Stimulated activated CD8-positive, alpha-beta memory T cell treated with anti-CD3 and anti-CD28 coated beads, Interleukin-4, amount 100 ng/mL, for 1 hour (primary cell): ENCODE measurements at places on chromosomes 6 and 20.
A peak's percentile ranks its signal among the peaks of the same experiment; 100 is the strongest.

- DNase-seq, result no peak
Observed at GRCh38 chr6:116616737-116617053, 416 bp downstream of the RSPH4A start.

DNA sequence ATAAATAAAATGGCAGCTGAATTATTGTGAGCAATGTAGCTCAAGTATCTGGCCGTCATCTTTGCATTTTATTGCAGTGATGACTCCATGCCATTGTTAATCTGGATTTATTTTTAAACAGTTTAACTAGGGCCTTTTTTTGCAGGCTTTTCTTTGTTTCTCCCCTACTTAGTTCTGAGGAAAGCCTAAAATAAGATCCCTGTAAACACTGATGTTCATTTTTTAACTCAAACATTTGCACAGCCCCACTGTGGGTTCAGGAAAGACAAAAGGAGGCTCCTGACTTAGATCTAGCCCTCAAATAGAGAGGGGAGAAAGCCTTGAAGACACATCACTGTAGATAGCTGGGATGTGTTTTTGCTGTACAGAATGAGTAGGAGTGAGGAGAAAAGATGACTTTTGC, 69.2 kb downstream of the PLEKHG1 start:
- no peak for DNase-seq

DNA sequence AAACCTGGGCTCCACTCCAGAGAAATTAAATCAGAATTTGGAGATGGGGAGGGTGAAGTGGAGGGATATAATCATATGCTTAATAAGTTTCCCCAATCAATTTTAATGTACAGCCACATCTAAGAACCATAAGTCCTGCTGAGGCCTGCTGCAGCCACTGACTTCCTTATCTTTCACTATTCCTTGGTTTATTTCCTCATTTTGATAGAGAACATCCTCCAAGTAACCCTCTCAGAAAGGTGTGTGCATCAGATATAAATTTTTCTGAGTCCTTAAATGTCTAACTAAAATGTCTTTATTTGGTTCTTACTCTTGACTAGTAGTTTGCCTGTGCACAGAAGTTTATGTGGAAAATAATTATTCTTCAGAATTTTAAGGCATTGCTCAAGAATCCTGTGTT, 23.7 kb upstream of the SIRT5 start:
- DNase-seq, result no peak

GRCh38 chr6:168105813-168106632, 27.0 kb upstream of the FRMD1 start:
- DNase-seq, result no peak

- no peak for DNase-seq
Observed at GRCh38 chr20:45100563-45101245, at the start of gene KCNS1. Gene KCNS1, minus strand, starts transcription at chr20:45101127. Its CDS starts 1,891 bp downstream, at chr20:45099236.

- no peak for DNase-seq
Observed at GRCh38 chr6:93779086-93779841, 359.9 kb upstream of the EPHA7 start.

GRCh38 chr6:26223650-26224546, 136.7 kb downstream of the HFE start:
- DNase-seq, result no peak

GRCh38 chr6:123945386-123945785, 141.7 kb downstream of the NKAIN2 start:
- no peak for DNase-seq

- DNase-seq, result no peak
Observed at GRCh38 chr20:50845566-50846215, 50.8 kb downstream of the BCAS4 start.

DNA sequence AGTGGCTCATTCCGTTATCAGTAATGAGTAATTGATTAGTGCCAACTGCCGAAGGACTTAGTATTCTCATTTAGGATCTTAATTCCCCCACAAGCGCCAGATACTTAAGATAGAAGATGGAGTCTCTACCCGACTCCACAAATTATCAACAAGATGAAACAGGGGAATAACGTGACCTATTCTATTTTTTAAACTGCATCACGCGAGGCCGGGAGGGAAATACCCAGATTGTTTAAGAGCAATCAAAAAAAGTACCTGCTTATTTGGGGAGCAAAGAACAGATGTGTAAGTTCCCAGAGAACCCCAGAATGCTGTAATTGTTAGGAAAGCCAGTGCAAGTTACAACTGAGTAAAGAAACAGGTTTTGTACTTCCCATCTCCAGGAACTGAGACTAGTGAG, 1.1 kb upstream of the MAP3K5 start:
- DNase-seq, result no peak

- no peak for DNase-seq
Observed at GRCh38 chr20:40683894-40684268, 5.2 kb downstream of the MAFB start.

GRCh38 chr6:125314009-125314581, 12.3 kb upstream of the HDDC2 start:
- no peak for DNase-seq

DNA sequence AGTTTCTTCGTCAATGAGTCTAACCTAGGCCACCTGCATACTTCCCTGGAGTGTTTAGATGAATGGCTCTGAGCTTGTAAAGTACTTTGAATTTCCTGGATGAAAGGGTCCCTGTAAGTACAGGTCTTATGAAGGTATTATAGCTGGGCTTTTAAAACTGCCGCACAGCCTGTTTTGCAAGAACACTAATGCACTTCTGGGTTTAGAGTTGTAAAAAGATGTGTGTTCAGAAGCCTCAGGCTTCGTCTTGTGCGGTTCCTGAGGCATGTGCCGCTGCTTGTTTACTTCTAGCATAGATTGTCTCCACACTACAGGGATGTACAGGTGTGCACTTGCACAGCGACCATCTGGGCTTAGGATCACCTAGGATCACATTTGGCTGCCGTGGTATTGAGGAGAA, 324.5 kb downstream of the SOX4 start:
- no peak for DNase-seq

DNA sequence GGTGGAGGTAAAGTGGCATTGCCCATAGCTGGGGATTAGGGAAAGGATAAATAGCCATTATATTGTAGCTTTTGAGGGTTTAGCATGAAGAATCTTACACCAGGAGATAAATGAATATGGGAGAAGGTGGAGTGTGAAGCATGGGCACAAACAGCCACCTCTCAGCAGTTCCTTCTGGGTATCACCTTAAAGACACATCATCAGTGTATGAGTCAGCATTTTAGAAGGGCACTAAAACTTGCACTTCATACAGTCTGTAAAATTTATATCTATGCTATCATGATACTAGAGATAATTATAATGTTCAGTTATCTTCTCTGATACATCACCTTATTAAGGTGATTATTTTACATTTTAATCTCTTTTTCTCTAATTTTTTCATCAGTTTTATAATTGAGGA, 25.3 kb downstream of the SLC35A1 start:
- no peak for DNase-seq

GRCh38 chr6:19945843-19946358, 108.7 kb downstream of the ID4 start:
- DNase-seq, result no peak

- no peak for DNase-seq
Observed at GRCh38 chr20:3686867-3687321, 5.1 kb upstream of the ADAM33 start.

DNA sequence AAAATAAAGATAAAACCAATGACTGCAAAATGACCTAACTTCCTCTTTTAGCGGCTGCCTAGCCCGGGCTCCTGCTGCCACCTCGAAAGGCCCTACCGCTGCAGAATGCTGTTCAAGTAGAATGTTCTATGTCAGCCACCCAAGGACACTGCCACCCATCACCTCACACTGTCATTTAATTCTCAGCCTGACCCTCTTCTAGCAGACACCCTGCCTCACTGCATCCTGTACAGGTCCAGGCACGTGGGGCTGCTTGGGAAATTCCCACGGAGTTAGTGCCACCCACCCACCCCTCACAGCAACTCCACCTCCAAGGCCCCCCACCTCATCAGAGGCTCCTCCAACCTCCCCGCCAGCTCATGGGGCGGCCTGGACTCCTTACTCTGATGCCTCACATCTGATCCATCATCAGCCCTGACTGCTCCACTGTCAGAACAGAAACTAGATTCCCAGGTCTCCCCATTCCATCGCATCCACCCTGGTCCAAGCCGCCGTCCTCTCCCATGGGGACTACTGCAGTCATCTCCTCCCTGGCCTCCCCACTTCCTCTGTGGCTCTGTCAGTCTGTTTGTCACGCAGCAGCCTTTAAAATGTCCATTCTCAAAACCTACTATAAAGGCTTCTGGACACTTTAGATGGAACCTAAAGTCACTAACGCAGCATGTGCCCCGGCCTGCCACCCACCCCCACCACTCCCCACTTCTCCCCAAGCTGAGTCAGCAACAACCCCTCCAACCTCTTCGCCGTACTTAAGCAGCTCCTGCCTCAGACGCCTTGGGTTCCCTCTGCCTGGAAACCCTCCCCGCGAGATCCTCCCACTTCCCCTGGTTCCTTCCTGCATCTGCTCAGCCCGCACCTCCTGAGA, 17.0 kb downstream of the NFATC2 start:
- DNase-seq, result peak; percentile 24

DNA sequence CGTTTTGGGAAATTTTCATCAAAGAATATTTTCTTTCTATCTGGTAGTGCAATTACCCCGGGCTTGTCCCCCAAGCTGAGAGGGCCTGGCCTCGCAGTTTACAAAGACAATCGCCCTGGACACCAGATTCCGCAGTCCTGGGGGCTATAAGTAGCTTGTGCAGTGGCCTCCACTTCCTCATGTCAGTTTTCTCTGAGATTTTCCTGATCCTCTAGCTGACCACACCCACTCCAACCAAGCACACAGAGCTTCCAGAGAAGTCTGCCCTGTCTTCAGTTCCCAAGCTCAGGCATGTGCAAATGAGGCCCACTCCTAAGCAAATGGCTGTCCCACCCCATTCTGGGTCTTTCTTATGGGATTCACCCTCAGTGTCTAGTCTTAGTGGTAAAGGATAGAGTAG, 245.3 kb downstream of the MAFB start:
- no peak for DNase-seq

GRCh38 chr6:145241721-145242120, 493.6 kb downstream of the EPM2A start:
- no peak for DNase-seq

DNA sequence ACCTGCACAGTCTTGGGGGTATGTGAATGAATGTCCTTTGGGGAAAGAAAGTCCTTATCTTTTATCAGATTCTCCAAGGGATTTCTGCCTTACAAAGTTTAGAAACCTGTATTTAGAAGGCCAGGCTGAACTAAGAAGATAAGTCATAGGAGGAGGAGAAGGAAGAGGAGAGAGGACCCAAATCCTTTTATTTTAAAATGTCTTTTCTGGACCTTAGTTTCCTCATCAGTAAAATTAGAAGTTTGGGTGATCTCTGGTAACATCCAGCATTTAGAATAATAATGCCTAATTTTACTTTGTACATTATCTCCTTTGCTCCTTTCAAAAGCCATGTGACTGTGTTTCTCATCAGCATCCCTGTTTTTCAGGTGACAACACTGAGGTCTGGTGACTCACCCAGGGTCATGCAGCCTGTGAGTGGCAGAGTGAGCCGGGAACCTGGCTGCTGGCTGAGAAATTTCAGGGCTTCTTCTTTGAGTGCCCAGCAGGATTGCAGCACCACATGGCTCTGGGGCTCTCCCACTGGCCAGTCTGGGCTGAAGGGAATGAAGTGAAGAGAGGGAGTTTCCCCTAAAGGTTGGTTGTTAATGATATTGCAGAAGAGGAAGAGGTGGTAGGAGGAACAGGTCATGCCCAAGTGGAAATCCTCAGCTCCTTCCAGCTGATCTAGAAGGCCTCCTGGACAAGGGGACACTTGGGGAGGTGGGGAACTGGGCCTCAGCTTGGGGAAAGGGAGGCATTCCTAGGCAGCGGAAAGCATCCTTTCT, 34.0 kb downstream of the VEGFA start:
- DNase-seq, result no peak

DNA sequence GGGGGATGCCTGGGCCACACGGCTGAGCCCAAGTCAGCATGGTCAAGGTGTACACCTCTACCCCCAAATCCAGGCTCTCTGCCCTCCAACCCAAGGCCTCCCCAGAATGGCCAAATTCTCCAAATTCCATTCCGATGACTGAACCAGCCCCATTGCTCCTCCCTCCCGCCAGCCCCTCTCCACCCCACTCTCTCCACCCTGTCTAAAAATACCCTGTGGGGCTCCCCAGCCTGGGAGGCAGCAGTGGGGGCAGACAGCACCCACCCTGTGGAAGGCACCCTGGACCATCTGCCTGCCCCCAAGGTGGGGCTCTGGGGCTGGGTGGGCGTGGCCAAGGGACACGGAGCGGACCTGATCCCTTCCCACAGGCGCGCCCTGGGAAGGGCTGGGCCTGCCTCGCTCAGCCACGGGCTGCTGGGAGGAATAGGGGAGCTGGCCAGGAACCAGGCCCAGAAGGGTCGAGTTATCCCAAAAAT, 11.4 kb downstream of the TEAD3 start:
- DNase-seq, result no peak

GRCh38 chr6:87393026-87393622, 14.6 kb upstream of the CFAP206 start:
- DNase-seq, result no peak

GRCh38 chr6:155050311-155050710, 55.2 kb downstream of the TIAM2 start:
- no peak for DNase-seq

DNA sequence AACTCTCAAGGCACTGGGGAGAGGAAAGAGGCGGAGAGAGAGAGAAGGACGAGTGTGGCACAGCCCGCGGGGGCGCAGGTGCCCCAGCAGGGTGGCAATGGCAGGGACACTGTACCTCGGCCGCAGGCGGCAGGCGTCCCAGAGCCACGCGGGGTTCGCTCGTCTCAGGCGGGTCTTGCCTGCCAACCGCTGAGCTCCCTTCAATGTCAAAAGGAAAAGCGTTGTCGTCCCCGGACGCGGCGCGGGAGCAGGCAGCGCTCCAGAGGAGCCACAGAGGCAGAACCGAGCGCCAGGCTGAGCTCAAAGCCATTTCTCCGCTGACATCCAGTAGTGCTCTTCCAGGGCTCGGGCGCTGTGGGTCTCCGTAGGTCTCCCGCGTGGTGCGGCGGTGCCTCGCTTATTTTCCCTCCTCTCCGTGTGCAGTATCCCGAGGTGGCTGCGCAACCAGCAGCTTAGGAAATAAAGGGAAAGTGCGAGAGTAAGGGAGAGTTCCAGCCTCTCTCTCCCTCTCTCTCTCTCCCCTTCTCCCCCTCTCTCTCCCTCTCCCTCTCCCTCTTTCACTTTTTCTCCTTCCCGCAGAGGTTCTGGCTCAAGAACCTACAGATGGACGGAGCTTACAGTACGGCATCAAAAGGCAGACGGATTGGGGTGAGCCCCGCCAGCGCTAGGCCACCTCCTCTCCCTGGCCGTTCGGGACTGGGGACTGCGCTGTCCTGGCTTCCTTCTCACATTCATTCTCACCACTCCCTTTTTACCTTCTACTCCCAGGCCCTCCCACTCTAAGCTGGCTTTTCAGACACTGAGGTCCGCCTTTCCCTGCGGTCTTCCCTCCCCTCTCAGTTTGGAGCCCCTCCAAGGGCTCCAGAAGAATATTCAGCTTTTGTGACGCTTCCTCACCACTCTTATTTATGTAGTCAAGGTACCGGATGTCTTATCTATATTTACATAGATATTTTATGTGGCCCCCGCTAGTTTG, at the start of gene LAMA4:
Gene LAMA4, minus strand, starts transcription at position 727 of the 976 bp plus-strand sequence. Its CDS starts 417 bp downstream, at position 310.
- no peak for DNase-seq

GRCh38 chr6:62039605-62040004, 246.4 kb downstream of the KHDRBS2 start:
- no peak for DNase-seq
